ENCODE measurements at places on chromosomes 16 and 17. TPM values are rescaled to one million over a fixed set of nuclear protein-coding genes. Genes with fewer than 3 reads are reported as not detected.

SPHK1 gene
- 55.6 TPM for total RNA-seq

KRTAP4-4 gene
- total RNA-seq, result not detected

CALB2 gene
- total RNA-seq, result not detected

NPIPB13 gene
- 3.8 TPM for total RNA-seq

SLC12A3 gene
- total RNA-seq, result not detected
